ENCODE measurements at places on chromosomes 3 and 15.
A peak's percentile ranks its signal among the peaks of the same experiment; 100 is the strongest.

DNA sequence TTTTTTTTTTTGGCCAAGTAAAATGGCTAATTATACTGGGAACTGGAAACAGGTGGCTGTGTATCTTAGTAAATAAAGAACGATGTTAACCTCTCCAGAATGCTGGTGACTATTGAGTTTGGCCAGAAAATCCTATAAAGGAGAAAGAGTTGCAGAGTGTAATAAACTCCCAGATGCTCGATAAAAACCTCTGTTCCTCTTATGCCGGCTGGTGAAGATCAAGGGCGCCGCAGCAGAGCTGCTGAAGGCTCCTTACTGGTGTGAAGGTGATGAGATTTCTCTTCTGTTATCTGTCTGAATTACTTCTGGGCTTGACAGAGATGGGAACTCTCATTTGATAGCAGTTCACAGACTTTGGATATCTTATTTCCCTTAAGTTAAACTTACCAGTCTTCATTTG is 104.6 kb downstream of the PTPRG start:
- no peak for DNase-seq

- no peak for DNase-seq
Observed at GRCh38 chr3:41447701-41448100, 248.4 kb downstream of the CTNNB1 start.

GRCh38 chr3:67077656-67078055 is 79.5 kb downstream of the KBTBD8 start:
- DNase-seq, result no peak

- DNase-seq, result no peak
Observed at GRCh38 chr3:192993411-192993810, 75.8 kb upstream of the MB21D2 start.

GRCh38 chr3:112633757-112634156 is 7.2 kb downstream of the CCDC80 start:
- DNase-seq, result no peak

GRCh38 chr3:49626101-49626581 is 48.0 kb upstream of the APEH start:
- no peak for DNase-seq

DNA sequence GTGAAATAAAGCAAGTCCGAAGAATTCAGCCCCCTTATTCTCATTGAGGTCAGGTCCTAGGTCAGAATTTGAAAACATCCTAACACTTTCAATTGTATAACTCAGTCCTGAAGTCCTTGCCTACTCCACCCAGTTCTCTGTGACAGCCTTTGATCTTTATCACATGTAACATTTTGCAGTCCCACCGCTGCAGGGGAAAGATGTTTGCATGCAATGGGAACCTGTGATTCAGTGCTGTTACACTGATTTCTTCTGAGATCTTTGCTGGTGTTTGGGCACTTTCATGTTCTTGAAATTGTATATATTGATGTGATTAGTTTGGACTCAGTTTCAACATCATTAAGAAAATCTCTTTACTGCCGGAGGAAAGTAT is 18.0 kb upstream of the SECISBP2L start:
- DNase-seq, result no peak

- DNase-seq, result no peak
Observed at GRCh38 chr3:86989611-86990010, 1.3 kb downstream of the VGLL3 start.

GRCh38 chr3:141505166-141505565 is 18.3 kb downstream of the RASA2 start:
- no peak for DNase-seq

DNA sequence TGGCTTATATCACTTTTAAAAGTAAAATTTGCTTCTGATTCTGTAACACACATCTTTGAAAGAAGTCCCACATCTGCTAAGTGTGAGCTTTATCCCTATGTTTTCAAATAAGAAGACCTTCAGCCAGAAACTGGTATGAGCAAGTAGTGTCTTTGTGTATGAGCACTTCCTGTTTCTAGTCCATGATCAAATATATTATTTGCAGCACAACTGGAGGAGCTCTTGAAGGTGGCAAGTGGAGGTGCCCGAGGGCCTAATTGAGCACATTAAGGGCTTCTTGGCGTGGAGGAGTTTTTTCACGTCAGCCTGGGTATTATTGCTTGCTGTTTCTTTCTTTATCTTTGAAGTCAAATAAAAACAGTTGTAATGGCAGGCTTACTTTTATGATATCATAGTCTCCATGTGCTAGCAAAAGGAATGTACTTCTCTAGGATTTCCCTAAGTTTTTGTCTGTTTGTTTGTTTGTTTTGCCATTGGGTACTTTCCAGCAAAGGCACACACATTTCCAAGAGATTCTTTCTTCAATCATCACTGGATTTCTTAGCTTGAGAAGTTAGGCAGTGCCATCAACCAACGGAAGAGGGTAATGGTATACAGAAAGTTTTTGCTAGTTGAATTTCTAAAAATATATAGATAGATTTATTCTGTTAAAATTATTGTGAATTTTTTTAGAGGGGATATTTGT is 68.1 kb downstream of the MEIS2 start:
- no peak for DNase-seq

DNA sequence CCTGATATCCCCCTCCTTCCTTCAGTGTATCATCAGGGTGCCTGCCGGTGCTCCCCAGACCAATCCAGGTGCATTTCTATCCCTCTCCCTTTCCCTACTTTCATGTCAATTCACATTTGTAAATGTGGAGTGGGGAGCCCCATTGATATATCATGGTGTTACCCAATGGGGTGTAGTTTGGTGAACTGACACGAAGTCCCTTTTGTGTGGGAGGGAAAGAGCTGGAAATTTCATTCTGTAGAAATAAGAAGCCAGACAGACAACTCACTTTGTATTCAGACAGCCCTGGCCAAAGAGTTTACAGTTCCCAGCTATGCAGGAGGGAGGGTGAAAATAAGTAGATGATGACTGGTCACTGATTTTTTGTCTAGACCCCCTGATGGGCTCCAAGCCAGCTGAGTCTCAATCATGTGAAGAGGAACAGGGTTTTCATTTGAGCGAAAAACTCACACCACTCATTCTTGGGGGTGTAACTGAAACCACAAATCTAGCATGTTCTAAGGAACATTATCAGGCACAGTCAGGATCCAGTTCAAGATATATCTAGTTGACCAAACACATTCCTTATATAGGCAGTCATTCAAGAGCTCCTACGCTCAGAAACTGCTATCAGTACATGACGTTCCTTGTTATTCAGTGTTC is 58.9 kb downstream of the LMCD1 start:
- DNase-seq, result no peak

DNA sequence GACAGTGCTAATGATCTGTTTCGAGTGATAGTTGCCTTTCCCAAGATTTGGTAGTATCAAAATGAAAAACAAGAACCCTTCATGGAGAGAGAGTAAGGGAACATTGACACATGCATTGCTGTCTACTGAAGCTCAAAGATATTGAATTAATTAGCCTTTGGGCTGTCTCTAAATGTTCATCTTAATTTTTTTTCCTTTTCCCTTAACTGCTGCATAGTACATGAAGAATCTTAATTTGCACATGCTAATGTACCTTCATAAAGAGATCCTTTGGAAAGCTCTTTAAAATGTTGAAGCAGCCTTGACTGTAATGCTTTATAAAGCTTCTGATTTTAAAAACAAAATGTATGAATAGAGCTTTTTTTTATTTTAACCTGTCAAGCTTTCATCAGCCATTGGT is 452.2 kb downstream of the TUSC7 start:
- no peak for DNase-seq

DNA sequence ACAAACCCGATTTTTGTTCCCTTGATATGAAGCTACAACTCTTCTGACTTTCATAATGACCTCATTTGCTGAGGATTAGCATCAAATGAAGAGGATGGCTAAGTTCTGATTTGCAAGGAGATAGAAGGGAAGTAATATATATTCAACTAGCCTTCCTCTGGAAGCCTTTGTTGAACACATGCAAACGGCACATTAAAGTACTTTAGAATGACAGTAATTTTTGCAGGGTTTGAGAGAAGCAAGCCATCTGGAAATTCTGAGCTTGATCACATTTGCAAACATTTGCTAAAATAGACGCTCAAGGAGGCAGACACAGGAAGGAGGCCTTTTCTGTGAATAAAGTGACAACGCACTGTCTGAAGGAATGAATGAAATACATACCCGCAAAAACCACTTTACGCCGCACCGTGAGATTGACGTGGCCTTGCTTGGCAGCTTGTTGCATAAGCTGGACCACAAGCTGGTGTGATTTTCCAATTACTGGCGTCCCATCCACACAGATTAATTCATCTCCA is 657.2 kb downstream of the MAGI1 start:
- DNase-seq, result no peak

DNA sequence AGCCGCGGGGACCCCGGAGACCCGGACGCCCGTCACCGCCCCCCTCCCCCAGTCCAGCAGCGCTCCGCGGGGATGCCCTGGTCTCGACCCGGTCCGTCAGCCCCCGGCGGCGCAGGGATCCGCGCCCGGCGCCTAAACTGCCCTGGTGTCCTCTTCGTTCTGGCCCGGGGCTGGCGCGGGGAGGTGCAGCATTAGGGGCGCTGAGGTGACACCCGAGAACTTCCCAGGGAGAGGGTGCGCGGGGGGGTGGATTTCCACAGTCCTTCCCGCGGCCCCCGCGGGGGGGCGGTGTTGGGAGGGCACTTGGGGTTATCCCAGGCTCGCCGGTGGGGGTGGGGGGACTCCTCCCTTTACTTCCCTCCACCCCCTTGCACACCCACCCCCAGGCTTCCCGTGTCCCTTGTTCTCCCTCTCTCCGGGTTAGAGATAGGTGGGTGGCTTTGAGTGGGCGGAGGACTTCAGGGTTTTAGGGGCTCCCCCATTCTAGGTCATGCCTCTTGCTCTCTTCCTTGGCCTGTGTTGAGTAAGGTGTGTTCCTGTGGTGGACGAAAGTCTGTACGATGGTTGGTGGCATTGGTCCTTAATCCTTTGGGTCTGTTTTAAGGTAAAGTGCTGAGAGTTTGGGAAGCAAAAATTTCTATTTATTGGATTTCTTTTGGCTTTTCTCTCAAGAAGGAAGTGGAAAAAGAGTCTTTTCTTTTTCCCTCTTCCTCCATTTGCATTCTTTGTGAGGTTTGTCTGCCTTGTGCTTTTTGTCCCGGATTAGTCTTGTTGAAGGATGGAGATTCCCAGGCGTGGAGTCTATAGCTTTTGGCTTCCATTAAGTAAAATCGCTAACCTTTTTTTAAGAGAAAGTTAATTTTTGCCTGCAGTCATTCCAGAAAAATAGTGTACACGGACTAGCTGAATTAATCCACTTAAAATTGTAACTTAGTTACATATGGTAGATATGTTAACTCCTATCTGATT is 811 bp downstream of the SKIL start:
- peak; percentile 88 for DNase-seq

GRCh38 chr3:67578416-67578815 is 76.0 kb downstream of the SUCLG2 start:
- DNase-seq, result no peak

DNA sequence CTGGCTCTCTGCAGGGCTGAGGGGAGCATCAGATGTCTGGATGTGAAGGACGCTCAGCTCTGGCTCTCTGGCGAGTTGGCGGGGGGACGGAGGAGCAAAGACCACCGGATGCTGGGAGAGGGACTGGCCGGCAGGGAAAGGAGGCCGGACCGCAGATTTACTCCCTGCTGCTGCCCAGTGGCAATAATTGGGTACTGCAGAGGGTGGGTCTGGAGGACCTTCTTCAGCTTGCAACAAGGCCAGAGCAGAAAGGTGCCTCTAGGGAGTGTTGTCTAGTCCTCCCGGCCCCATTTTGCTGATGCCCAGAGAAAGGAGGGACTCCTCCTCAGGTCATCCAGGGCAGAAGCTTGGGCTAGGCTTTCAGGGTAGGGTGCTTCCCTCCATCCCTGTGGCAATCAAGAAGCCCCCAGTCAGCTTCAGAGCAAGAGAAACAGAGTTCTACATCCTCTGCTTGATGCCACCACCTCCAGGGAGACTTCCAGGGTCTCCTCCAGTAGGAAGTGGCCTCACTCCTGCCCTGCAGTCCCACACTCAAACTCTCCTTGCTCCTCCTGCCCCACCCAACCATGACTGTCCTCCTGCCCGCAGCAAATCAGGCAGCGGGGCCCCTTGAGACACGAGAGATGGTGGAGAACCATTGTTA is 20.3 kb upstream of the CSPG4 start:
- DNase-seq, result peak; percentile 71

GRCh38 chr3:106332884-106333283 is 464.1 kb upstream of the CBLB start:
- DNase-seq, result no peak

- no peak for DNase-seq
Observed at GRCh38 chr15:99138491-99138982, 33.7 kb downstream of the SYNM start.

DNA sequence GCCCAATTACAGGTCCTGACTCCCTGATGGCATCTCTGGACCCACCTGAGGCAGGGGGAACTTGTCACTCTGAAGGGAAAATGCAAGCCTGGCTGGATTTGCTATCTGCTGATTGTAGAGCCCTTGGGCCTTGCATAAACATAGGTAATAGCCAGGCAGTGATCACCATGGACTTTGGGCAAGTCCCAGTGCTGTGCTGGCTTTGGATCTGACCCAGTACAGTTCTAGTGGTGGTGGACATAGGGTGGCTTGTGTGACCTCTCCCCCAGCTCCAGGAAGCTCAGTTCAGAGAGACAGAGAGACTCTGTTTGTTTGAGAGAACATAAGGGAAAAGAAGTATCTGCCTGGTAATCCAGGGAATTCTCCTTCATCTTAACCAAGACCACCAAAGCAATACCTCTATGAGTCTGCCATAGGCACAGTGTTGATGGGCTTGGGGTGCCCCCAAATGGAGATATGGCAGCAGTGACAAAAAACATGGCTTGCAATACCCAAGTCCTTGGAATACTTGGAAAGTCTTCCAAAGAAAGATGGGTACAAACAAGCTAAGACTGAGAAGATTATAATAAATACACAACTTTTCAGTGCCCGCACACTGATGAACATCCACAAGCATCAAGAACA is 348.5 kb downstream of the PYDC2 start:
- no peak for DNase-seq

DNA sequence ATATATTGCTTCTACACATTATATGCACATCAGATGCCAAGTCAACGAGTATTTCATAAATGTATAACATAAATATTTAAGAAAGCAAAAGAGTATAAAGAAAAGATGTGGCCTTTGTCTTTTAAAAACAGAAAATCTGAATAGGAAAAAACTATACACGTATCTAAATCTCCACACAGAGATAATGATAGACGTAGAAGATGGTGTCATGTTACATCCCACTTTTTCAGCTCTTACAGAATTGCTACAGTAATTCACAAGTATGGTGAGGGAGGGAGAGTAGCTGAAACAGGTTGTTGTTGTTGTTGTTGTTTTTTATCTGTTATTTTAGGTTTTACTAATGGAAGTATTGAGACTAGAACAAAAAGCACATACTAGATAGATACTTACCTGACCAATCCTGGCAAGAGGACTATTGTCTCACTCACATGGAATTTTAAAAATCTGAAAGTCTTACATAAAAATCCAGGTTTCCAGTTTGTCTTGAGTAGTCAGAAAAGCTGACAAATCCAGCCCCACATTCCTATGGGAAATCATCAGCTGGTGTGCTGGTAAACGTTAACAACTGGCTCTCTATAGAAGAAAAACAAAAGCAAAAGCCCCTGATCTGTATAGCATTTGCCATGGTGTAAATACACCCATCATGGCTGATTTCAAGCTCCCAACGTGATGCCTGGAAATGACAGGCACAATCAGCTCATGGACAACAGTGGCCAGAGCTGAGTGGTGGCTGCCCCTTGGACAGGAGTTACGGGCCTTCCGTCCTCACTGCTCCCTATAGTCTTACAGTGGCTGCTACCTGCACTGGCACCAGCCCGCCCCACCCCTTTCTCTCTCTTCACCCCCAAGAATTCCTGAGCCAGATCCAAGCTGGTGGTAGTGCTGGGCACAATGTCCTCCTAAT is 47.4 kb upstream of the VGLL4 start:
- no peak for DNase-seq
